ENCODE measurements at places on chromosomes 16 and 17. TPM values are rescaled to one million over a fixed set of nuclear protein-coding genes. Genes with fewer than 3 reads are reported as not detected.

GRCh38 chr16:49600976-49601375, 227.4 kb downstream of the C16orf78 start:
- peaks cover 24% of the 10 kb centered on the region for H3K4me1 ChIP-seq
- no peaks in the 10 kb centered on the region for H3K27me3 ChIP-seq
- peak; percentile 30 for DNase-seq
- no peak overlapping the region for H3K4me3 ChIP-seq
- no peaks in the 10 kb centered on the region for H3K36me3 ChIP-seq
- no peak overlapping the region for H3K27ac ChIP-seq

GRCh38 chr17:68599552-68600066, 1.6 kb downstream of the FAM20A start:
- H3K36me3 ChIP-seq = no peaks in the 10 kb centered on the region
- H3K27ac ChIP-seq = no peak overlapping the region
- peaks cover 8% of the 10 kb centered on the region for H3K4me1 ChIP-seq

DNA sequence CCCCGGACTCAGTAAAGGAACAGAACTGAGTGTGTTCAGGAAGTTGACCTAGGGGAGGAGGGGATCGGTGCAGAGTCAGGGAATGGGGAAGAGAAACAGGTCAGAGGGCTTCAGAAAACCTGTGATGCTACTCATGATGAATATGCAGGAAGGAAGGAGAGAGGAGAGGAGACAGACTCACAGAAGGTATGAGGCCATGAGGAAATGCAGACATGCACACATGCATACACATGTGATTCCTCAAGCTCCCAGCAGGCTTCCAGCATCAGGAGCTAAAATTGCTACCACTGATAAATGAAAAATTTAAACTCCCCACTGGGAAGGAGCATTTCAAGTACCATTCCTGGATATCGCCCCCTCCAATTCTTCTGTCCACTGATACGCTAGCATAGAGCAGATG, 262.6 kb downstream of the SLC39A11 start:
- no peak for DNase-seq
- peaks cover 22% of the 10 kb centered on the region for H3K36me3 ChIP-seq
- no peaks in the 10 kb centered on the region for H3K4me1 ChIP-seq
- no peaks in the 10 kb centered on the region for H3K27me3 ChIP-seq
- H3K4me3 ChIP-seq = no peak overlapping the region
- no peak overlapping the region for H3K27ac ChIP-seq

DNA sequence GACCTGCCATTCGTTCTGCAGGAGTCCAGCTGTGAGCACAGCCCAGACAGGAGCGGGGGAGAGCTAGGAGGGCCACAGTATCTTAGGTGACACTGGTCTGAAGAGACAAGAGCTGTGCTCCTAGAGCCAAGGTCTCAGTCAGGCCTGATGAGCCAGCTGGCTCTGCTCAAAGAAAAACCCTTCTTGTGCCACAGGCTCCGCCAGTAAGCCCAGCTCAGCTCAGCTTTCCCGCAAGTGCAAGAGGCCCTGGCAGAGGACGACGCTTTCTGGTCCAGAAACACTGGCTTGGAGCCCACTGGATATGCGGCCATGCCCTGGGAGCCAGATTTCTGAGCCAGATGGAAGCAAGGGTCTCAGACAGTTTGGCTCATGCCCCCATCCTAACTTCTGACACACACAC, 23.9 kb downstream of the PEMT start:
- H3K36me3 ChIP-seq = no peaks in the 10 kb centered on the region
- DNase-seq = no peak
- H3K27me3 ChIP-seq = no peaks in the 10 kb centered on the region
- H3K4me3 ChIP-seq = no peak overlapping the region
- H3K27ac ChIP-seq = no peak overlapping the region
- H3K4me1 ChIP-seq = peaks cover 16% of the 10 kb centered on the region

DNA sequence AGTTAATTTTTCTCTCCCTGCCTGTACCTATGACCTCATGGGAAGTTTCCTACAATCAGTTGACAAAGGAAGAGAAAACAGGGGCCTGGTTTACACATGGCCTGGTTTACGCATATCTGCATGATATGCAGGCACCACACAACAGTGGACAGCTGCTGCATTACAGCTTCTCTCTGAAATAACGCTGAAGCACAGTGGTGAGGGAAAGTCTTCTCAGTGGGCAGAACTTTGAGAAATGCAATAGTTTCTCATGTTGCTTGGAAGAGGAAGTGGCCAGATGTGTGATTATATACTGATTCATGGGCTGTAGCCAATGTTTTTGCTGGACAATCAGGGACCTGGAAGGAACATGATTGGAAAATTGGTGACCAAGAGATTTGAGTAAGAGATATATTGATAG, 324.1 kb upstream of the GOT2 start:
- no peak overlapping the region for H3K4me3 ChIP-seq
- H3K27ac ChIP-seq = no peak overlapping the region
- no peak for DNase-seq
- H3K36me3 ChIP-seq = no peaks in the 10 kb centered on the region
- H3K27me3 ChIP-seq = no peaks in the 10 kb centered on the region
- H3K4me1 ChIP-seq = no peaks in the 10 kb centered on the region

- H3K27me3 ChIP-seq = no peaks in the 10 kb centered on the region
- no peak for DNase-seq
- peak overlapping the region; percentile 91 for H3K27ac ChIP-seq
Measured at GRCh38 chr17:44608727-44609435, 47.4 kb upstream of the MEIOC start.

DNA sequence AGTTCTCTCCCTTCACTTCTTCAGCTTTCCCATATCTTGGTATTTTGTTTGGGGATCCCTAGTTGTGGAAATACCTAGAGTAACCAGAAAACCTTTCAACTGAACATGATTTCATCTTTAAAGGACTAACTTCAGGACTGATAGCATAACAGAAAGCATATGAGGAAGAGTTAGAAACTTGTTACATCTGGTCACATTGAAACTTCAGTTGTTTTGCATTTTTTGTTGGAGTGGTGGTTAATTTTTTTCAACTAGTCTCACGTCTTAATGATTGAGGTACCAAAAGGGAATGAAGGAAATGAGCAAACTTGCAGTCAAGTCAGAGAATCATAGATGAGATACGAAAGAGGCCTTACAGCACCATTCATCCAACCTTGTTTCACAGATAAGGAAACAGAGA, 49.6 kb downstream of the TANGO6 start:
- H3K4me1 ChIP-seq = no peaks in the 10 kb centered on the region
- H3K36me3 ChIP-seq = no peaks in the 10 kb centered on the region
- no peak overlapping the region for H3K27ac ChIP-seq
- no peak for DNase-seq
- H3K4me3 ChIP-seq = no peak overlapping the region
- no peaks in the 10 kb centered on the region for H3K27me3 ChIP-seq

CSH1 gene
- not detected for total RNA-seq

GRCh38 chr16:81443688-81444447, 740 bp upstream of the CMIP start:
- peak overlapping the region; percentile 72 for H3K4me3 ChIP-seq
- peaks cover 29% of the 10 kb centered on the region for H3K4me1 ChIP-seq
- H3K36me3 ChIP-seq = no peaks in the 10 kb centered on the region
- DNase-seq = no peak
- no peaks in the 10 kb centered on the region for H3K27me3 ChIP-seq
- H3K27ac ChIP-seq = peak overlapping the region; percentile 76

DNAI2 gene
- total RNA-seq = not detected

LRRC37A gene
- 3.5 TPM for total RNA-seq

DNA sequence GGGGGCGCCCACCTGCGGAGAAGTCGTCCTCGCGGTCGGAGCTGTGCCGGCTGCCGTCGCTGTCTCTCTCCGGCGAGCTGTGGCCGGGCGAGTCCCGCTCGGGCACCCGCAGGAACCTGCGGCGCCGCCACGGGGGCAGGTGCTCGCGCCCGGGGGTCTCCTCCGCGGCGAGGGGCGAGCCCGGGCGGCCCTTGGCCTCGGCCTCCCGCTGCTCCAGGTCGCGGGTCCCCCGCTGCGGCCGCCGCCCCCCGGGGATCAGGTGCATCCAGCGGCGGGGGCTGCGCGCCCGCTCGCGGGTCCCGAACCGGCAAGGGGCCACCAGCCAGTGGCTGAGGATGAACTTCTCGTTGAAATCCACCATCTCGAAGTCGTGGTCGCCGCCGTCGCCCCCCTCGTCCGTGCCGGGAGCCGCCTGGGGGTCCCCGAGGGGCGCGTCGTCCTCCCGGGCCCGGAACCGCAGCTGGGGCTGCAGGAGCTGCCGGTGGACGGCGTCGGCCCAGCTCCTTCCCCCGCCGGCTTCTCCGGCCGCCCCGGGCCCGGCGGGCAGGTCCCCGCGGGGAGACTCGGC, 41.4 kb upstream of the BHLHA9 start:
- peaks cover 3% of the 10 kb centered on the region for H3K36me3 ChIP-seq
- no peak for DNase-seq
- H3K4me3 ChIP-seq = no peak overlapping the region
- H3K4me1 ChIP-seq = peaks cover 21% of the 10 kb centered on the region

- no peaks in the 10 kb centered on the region for H3K36me3 ChIP-seq
- no peaks in the 10 kb centered on the region for H3K27me3 ChIP-seq
- H3K4me3 ChIP-seq = no peak overlapping the region
- H3K27ac ChIP-seq = no peak overlapping the region
- no peak for DNase-seq
- H3K4me1 ChIP-seq = no peaks in the 10 kb centered on the region
Measured at GRCh38 chr16:59259074-59259949, 525.2 kb upstream of the GOT2 start.

- no peak overlapping the region for H3K4me3 ChIP-seq
- DNase-seq = no peak
- H3K4me1 ChIP-seq = peaks cover 39% of the 10 kb centered on the region
- H3K36me3 ChIP-seq = no peaks in the 10 kb centered on the region
Measured at GRCh38 chr17:67489273-67489672, 112.2 kb downstream of the PITPNC1 start.

- DNase-seq = no peak
- peaks cover 35% of the 10 kb centered on the region for H3K4me1 ChIP-seq
- no peak overlapping the region for H3K4me3 ChIP-seq
- peak overlapping the region; percentile 60 for H3K27ac ChIP-seq
- peaks cover 13% of the 10 kb centered on the region for H3K36me3 ChIP-seq
Measured at GRCh38 chr17:72692676-72693075, 399.8 kb downstream of the SLC39A11 start.

- H3K4me3 ChIP-seq = no peak overlapping the region
- no peak overlapping the region for H3K27ac ChIP-seq
- no peak for DNase-seq
- peaks cover 46% of the 10 kb centered on the region for H3K36me3 ChIP-seq
Measured at GRCh38 chr17:80339118-80339517, 75.8 kb upstream of the ENDOV start.

DNA sequence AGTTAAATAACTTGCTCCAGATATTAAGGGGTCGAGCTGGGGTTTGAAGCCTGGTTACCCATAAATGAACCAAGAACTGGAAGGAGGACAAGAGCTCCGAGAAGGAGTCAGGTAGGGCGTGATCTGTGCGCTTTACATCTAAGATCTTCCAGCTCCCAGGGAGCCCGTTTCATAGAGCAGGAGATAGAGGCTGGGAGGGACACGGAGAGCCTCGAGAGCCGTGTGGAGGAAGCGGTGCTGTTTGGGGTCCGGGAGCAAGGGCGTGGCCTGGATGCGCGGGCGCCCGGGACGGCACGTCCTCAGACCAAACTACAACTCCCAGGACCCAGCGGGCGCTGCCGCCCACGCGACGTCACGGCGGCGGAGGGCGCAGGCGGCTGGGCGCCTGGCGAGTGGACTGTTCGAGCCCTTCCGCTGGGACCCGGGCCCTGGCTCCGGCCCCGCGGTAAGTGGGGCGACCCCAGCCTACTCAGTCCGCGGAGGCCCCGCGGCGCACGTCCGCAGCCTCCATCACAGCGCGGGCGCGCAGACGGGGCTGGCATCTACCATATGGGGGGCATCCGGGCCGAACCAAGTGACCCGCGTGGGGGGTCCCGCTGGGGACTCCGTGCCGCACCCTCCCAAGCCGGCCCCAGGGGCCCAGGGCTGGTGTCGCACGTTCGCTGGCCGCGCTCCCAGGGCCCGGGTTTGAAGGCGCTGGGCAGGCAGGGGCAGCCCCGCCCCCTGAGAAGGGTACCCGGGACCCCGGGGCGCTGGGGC, at the start of gene BCKDK:
BCKDK (plus strand) TSS at position 352 of the 759 bp plus-strand sequence. CDS start 838 bp downstream, outside the sequence.
- H3K27me3 ChIP-seq = no peaks in the 10 kb centered on the region
- peak; percentile 90 for DNase-seq
- peaks cover 9% of the 10 kb centered on the region for H3K36me3 ChIP-seq

- no peaks in the 10 kb centered on the region for H3K36me3 ChIP-seq
- no peaks in the 10 kb centered on the region for H3K27me3 ChIP-seq
- H3K4me1 ChIP-seq = peaks cover 5% of the 10 kb centered on the region
Measured at GRCh38 chr17:18959071-18959844, 7.3 kb downstream of the SLC5A10 start.

- peak overlapping the region; percentile 77 for H3K4me3 ChIP-seq
- H3K4me1 ChIP-seq = peaks cover 9% of the 10 kb centered on the region
- H3K27me3 ChIP-seq = no peaks in the 10 kb centered on the region
- no peak for DNase-seq
- peak overlapping the region; percentile 58 for H3K27ac ChIP-seq
- peaks cover 4% of the 10 kb centered on the region for H3K36me3 ChIP-seq
Measured at GRCh38 chr17:83050651-83051395, 28.6 kb upstream of the METRNL start.

DNA sequence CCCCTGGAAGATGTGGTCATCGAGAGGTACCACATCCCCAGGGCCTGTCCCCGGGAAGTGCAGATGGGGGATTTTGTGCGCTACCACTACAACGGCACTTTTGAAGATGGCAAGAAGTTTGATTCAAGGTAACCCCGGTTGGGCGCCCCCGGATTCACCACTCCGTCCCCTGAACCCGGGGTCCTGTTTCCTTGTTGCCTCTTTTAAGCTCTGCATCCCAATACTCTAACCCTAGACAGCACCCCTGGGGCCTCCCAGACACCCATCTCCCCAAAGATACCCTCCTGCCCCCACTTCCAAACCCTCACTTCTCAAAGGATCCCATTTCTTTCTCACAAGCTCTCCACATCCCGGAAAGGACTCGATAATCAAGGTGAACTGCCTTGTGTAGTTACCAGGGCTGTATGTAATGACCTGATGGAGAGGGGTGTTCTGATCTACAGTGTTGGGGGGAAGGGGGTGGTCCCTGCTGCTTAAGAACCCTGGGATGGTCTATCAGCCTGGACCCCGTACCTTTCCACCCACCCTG, 412 bp downstream of the FKBP10 start:
- H3K4me3 ChIP-seq = peak overlapping the region; percentile 99
- DNase-seq = no peak
- H3K27ac ChIP-seq = peak overlapping the region; percentile 90

DNA sequence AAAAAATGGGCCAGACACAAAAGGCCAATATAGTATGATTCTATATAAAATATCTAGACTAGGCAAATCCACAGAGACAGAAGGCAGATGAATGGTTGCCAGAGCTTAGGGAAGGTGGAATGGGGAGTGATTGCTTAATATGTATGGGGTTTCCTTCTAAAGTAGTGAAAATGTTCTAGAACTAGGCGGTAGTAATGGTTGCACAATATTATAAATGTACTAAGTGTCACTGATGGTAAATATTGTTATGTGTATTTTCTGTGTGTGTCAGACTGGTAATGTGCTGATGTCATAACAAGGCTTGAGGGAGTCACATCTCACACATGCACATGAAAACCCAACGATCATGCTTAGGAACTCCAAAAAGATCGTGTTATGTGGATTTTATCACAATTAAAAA, 106.9 kb upstream of the SIAH1 start:
- H3K36me3 ChIP-seq = no peaks in the 10 kb centered on the region
- DNase-seq = no peak
- H3K27me3 ChIP-seq = peaks cover 17% of the 10 kb centered on the region
- peak overlapping the region; percentile 74 for H3K27ac ChIP-seq

SLC5A11 gene
- not detected for total RNA-seq

GRCh38 chr17:17770632-17771044, 66.1 kb downstream of the SREBF1 start:
- no peak overlapping the region for H3K4me3 ChIP-seq
- H3K27me3 ChIP-seq = no peaks in the 10 kb centered on the region
- H3K27ac ChIP-seq = no peak overlapping the region
- peaks cover 51% of the 10 kb centered on the region for H3K4me1 ChIP-seq
- H3K36me3 ChIP-seq = peaks cover 2% of the 10 kb centered on the region

Measured in osteocyte (in vitro differentiated cells).